T-helper 2 cell (primary cell): ENCODE measurements at places on chromosomes 3 and 15.

DNA sequence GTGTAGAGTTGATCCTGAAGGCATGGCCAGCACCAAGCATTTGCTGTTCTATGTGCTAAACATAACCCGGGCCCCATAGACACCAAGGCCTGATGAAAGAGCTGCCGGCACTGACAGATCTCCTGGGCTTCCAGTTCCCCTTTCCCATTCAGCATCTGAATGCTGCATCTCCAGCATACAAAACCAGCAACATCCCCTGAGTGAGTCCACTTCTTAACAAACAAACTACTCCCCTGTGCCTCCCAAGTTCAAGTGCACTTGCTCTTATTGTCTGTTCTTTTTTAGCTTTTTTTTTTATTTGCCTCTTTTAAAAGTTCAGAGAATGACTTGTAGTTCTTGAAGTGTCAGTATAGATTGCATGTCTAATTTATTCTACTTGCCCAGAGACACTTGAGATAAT lies 156.0 kb downstream of the EDEM1 start:
- DNase-seq = no peak

DNA sequence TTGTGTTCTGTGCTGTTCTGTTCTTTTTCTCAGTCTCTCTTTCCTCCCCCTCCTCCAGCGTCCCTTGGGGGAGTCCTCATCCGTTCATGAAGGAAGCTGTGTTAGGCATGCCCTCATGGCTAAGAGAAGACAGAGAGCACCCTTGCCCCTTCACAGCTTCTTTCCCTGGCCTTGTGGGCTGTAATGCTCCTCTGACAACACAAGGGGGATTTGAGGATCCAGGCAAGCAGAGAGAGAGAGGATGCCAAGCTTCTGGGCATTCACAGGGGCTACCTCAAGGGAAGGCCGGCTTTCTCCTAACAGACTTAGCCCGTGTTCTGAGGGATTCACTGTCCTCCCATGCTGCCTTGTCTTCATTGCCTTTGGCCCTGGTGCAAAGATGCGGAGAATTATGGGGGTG lies 389.5 kb downstream of the LRTM1 start:
- no peak for DNase-seq

DNA sequence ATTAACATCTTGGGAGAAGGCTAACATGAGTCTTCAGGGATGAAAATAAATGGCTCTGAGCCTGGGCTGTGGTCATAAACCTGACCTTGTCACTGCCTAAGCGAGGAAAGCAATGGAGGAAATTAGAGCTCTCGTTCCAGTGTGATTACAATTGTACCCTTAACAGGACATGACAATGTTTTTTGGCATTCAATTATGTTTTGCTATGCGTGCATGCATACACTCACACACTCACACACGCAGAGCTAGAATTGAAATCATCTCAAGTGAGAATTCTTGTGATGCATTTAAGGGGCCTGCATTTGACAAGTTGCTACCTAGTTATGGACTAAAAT lies 24.1 kb downstream of the ZNF80 start:
- DNase-seq = no peak

DNA sequence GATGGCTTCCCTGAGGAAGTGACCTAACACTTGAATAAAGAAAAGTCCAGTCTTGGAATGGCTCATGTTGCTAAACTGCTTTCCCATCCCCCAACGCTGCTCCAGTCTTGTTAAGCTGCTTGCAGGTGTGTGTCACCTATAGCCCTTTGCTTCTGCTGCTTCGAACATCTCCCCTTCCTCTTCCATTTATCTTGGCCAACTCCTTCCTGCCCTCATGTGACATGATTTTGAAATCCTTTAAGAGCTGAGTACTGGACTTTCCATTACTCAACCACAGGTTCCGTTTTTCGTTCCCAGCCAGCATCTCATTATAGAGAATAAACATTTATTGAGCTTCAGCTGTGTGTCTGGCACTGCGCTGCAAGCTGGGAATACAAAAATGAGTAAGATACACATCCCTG lies 1.7 kb downstream of the ATG7 start:
- no peak for DNase-seq

DNA sequence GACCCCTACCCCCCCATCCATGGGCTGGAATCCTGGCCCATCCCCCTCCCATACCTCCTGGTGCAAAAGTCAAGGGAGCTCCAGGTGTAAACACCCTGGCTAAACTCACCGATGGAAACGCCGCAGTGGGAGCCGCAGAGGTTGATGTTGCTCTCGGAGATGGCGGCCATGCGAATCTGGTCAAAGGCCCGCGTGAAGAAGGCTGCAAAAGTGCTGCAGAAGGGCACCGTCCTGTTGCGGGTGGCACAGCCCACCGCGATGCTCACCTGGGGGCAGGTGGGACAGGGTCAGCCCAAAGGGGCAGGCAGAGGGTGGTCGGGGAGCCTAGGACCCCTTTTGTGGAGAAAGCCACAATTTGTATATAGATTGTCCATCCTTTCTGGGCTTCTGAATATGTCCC lies 26.7 kb downstream of the TKT start:
- DNase-seq = no peak
